ENCODE measurements at places on chromosomes 12 and 14. TPM values are rescaled to one million over a fixed set of nuclear protein-coding genes. Genes with fewer than 3 reads are reported as not detected.
A peak's percentile ranks its signal among the peaks of the same experiment; 100 is the strongest.

DNA sequence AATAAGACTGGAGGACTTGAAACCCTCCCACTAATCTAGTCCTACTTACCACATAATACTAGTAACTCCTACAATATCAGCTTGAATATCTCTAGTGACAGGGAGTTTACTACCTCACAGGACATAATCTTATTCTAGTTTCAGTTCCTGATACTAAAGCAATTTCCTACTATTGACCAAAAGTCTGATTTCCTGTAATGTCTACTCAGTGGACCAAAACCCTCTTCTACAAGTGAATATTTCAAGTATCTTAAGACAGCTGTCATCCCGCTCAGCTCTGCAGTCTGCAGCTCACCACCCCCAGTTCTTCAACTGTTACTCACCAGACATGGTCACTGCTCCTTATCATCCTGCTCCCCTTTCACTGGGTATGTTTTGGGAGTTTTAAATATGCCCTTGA lies 70.8 kb upstream of the TMCC3 start:
- peaks cover 14% of the 10 kb centered on the region for H3K4me1 ChIP-seq
- H3K36me3 ChIP-seq: no peaks in the 10 kb centered on the region
- no peak overlapping the region for H3K4me3 ChIP-seq
- DNase-seq: no peak
- H3K27ac ChIP-seq: no peak overlapping the region

GRCh38 chr12:9039397-9039977 lies 50.1 kb downstream of the KLRG1 start:
- no peak for DNase-seq
- no peaks in the 10 kb centered on the region for H3K27me3 ChIP-seq
- no peak overlapping the region for H3K4me3 ChIP-seq

DNA sequence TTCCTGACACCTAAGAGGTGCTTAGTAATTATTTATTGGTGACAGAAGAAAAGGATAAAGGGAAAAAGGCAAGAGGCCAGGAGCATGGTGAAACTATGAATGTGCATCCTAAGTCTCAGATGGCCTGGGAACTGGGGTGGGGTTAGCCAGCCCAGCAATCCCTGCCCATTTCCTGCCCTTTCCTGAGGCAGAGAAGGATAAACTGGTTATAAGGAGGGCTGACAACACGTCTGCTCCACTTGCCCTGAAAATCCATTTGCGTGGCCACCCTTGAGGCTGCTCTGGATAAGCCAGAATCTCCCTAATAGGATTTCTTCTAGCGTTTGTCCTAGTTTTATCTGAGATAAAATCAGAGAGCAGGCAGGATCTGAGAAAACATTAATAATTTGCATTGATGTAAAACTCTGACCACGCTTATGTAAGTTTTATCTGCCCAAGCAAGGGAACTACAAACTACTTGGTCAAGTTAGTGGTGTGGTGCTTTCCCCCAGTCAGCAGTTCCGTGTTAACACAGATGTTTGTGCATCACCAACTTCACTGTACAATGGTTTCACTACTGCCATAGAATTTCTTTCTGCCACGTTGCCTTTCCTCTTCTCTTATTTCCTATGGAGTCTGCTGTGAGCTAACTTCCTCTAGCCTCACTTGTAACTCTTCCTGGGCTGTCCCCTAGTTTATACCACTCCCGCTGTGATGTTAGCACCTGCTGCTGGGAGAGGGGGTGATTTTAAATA lies 392.7 kb downstream of the RPS29 start:
- no peak overlapping the region for H3K27ac ChIP-seq
- peaks cover 3% of the 10 kb centered on the region for H3K36me3 ChIP-seq
- H3K4me1 ChIP-seq: no peaks in the 10 kb centered on the region
- DNase-seq: no peak

DNA sequence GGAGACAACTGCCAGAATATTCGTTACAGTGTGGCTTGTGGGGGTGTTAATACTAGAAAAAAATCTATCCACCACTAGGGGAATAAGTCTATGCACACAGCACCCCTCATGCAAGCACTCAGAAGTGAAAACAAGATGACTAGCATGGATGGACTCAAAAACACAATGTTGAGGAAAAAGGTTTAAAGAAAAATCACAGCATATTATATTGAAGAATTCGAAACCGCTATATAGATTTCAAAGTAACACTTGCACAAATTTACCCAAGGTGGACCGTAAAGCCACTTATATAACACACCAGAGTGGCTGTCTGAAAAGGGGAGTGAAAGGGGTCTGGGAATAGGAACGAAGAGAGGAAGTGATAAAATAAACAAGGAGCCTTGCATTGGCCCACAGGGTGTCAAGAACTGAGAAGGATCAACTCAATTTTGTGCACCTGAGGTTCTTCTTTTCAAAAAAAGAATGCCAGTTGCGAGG lies 544 bp downstream of the ABCD4 start:
- peak overlapping the region; percentile 98 for H3K27ac ChIP-seq
- DNase-seq: no peak
- H3K27me3 ChIP-seq: no peaks in the 10 kb centered on the region
- peak overlapping the region; percentile 96 for H3K4me3 ChIP-seq
- peaks cover 7% of the 10 kb centered on the region for H3K4me1 ChIP-seq

GRCh38 chr12:64304571-64304970 lies 82.5 kb upstream of the KICS2 start:
- DNase-seq: no peak
- peaks cover 5% of the 10 kb centered on the region for H3K4me1 ChIP-seq
- no peak overlapping the region for H3K27ac ChIP-seq

DNA sequence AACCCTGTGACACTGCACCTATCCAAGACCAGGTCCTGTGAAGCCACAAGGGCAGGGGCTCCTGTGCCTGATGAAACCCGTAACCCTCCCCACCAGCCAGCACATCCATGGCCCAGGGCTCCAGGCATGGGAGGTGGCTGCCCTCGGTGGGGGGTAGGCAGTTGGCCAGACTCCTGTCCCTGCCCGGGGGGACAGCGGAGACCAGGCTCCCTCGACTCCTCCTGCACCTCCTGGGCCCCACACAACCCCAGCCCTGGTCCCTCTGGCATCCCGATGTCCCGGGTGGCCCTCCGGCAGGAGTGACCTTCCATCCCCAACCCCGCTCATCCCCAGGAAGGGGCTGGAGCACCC lies 11.4 kb downstream of the AKT1 start:
- H3K4me3 ChIP-seq: no peak overlapping the region
- no peak overlapping the region for H3K27ac ChIP-seq
- no peaks in the 10 kb centered on the region for H3K36me3 ChIP-seq

SLC7A7 gene
- 4.2 TPM for total RNA-seq
